ENCODE measurements at places on chromosomes 4 and X.

GRCh38 chr4:7365462-7366179, 69.1 kb downstream of the PSAPL1 start:
- peak; percentile 95 for DNase-seq

GRCh38 chrX:1449823-1450149, 2.9 kb downstream of the ASMTL start:
- no peak for DNase-seq

DNA sequence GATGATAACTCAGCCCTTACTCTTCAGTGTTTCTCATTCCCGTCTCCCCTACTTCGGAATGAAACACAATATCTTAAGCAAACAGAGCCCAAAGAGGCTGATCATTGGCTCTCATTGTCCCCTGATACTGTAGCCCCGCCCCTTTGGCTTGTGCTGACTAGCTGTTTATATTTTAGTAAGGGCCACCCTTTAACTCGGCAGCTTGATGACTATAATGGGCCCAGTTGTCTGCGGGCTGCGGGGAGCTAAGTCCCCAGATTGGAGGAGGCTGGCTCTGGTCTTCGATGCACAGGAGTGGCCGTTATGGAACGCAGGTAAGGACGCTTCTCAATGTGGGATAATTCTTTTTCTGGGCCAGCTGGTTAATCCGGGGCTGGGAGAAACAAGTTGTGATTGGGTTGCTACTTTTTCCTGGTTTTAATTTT, at the start of gene TRIM2:
Gene TRIM2, plus strand, starts transcription at position 197 of the 425 bp plus-strand sequence. Its CDS starts 88 bp downstream, at position 285.
- DNase-seq = peak; percentile 92

- peak; percentile 20 for DNase-seq
These were observed 148.5 kb downstream of the NAA11 start for GRCh38 chr4:79177388-79177787.

GRCh38 chr4:5503336-5503936, 204.9 kb downstream of the EVC2 start:
- no peak for DNase-seq

DNA sequence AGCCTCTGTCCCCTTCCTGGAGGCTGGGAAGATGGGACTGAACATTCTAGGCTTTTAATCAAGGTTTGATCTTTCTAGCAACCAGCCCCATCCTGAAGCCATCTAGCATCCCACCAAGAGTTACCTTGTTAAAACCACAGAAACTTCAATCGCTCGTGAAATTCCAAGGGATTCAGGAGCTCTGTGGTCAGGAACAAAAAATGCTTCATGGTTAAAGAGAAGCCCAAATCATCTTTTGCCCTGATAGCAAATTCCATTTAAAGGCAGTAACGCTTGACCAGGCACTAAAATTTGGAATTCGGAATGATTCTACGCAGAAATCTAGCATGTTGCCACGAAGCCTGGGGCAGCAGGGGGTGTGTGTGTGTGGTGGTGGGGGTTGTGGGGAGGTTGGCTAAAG, 47.8 kb downstream of the CASP6 start:
- no peak for DNase-seq

GRCh38 chr4:87451537-87451936, 29.2 kb downstream of the NUDT9 start:
- no peak for DNase-seq

- peak; percentile 34 for DNase-seq
These were observed 177.1 kb downstream of the CBR4 start for GRCh38 chr4:168832763-168833575.

All from NCI-H69 (cell line).